ENCODE measurements at places on chromosomes 2 and 18.

- no peak for DNase-seq
Measured at GRCh38 chr18:36183033-36183432, 4.3 kb upstream of the MOCOS start.

DNA sequence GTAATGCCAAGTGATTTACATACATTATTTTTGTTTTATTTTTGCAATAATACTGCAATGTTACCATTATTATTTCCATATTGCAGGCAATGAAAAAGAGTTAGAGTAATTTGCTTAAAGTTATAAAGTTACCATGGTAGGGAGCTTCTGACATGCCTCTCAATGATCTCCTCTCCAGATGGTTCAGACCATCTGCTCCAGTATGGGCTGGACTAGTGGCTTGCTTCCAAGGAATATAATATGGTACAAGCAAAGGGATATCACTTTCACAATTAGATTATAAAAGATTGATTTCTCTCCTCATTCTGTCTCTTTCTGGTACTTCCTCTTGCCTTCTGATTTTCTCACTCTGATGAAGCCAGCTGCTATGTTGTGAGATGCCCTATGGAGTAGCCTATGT lies 245.4 kb downstream of the INSIG2 start:
- DNase-seq, result no peak

GRCh38 chr2:29195796-29196195 lies 80.6 kb downstream of the CLIP4 start:
- no peak for DNase-seq

GRCh38 chr18:13269013-13269280 lies 50.4 kb downstream of the LDLRAD4 start:
- no peak for DNase-seq

DNA sequence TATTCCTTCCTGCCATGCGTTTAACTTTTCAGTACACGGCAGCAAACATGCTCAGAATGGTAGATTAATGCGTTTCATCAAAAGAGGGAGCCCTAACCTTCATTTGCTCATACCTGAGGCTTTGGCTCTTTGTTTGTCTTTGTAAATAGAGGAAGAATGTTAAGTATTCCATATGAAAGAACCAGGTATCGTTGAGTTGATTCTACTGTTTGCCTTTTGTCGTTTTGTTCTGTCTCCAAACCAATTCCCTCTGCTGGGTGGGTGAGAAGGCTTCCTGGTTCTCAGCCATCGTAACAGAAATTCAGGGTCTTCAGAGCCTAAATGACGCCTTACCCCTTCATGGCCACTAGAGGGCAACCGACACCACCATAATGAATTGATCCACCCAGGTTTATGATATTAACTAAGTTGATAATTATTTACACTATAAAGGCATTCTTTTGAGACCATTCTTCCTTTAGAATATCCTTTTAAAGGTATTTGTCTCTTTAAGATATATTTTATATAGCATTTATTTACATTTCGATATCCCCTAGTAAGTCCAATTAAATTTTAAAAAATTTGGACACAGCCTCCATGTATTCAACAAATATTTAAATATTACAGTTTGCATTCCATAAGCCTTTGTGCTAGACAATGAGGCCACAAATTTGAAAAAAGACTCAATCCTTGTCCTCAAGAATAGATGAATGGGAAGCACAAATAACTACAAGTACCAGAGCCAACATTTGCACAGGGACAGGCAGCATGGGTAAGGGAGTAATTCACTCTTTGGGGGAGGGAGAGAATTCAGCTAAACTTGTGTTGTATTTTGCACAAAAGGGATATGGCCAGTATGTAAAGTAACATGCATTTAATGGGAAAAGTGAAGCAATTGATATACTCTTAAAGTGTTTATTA lies 48.1 kb downstream of the TIMM21 start:
- DNase-seq, result peak; percentile 90

DNA sequence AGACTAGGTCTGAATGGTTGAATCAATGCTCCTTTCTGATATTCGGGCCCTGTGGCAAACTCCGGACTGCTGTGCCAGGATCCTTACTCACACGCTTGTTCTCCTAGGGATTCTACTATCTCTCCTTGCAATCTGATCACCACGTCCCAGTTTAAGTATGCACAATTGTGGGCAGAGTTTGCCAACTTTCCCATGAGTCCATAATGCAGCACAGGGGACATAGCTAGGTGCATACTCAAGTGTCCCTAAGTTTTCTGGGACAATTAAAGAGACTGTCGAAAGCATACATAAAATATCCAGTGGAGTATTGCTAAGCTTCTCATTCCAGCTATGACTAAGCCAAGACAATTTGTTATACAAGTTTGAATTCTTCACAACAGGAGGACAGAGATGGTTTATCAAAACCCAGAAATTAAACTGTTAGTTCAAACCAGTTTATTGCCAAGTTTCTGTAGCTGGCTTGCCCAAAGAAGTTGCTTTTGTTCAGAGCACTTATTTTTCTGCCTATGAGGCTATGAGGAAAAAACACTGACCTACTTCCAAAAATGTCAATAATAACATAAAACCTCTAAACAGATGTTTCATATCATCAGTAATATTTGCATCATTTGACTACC lies 136.1 kb downstream of the EXOC6B start:
- DNase-seq, result no peak

DNA sequence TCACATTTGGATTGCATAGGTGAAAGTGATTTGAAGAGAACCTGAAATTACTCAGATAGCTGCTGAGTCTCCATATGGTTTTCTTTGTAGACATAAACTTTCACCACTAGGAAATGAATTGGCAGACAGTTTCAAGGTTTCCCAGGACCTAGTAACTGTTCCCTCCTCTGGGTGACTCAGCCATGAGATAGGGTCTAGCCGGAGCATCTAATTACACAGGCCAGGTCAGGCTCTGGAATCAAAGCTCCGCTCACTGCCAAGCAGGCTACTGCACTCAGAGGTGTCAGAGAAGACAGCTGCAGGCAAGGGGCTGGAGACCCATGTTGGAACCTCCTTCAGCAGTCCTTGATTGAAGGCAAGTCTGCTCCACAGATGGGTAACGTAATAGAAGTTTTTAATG lies 429.2 kb downstream of the TNS1 start:
- DNase-seq, result no peak

DNA sequence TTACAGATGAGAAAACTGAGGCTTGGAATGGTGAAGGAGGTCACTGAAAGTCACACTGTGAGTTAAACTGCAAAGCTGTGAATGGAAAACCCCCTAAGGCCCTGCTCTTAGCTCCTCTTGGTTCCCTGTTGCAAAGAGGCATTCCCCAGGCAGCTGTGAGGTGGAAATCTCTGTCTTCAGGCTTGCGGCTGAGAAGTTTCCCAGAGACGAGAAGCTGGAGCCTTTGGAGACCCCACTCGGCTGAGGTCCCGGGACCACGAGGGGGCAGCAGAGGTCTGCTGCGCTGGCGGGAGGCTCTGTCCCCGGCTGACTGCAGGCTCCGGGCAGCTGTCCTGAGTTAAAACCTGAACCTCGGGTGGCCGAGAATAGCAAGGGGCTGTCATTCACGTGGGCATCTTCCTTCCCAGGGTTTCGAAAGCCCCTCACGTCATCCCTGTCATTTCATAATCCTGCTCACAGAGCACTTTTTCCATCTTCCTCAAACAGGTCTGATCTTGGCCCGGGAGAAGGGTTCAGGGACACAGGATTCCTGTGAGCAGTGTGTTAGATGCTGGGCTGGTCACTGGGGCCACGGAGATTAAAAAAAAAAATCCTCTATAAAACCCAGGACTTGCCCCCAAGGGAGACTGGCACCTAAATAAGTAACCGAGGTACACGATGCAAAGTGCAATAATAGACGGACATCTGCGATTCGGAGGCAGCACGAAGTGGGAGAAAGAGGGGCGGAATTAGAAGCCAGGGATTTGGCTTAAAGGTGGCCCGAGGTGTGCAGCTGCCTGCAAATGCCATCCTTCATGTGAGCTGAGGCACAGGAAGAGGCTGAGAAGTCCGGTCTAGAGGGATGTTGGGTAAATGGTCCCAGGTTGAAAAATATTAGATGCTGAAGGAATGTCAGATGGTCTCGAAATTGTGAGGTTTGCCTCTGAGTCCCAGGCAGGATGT lies 24.6 kb upstream of the ATOH8 start:
- DNase-seq, result peak; percentile 43

- no peak for DNase-seq
Measured at GRCh38 chr2:64489081-64489751, 34.9 kb upstream of the AFTPH start.

- DNase-seq, result no peak
Measured at GRCh38 chr2:171088057-171088834, 72.4 kb downstream of the TLK1 start.

- no peak for DNase-seq
Measured at GRCh38 chr2:88091943-88092342, 24.3 kb downstream of the SMYD1 start.

- DNase-seq, result no peak
Measured at GRCh38 chr2:127012868-127013267, 94.1 kb downstream of the BIN1 start.

GRCh38 chr2:237669628-237670392 lies 42.4 kb downstream of the LRRFIP1 start:
- DNase-seq, result peak; percentile 86

DNA sequence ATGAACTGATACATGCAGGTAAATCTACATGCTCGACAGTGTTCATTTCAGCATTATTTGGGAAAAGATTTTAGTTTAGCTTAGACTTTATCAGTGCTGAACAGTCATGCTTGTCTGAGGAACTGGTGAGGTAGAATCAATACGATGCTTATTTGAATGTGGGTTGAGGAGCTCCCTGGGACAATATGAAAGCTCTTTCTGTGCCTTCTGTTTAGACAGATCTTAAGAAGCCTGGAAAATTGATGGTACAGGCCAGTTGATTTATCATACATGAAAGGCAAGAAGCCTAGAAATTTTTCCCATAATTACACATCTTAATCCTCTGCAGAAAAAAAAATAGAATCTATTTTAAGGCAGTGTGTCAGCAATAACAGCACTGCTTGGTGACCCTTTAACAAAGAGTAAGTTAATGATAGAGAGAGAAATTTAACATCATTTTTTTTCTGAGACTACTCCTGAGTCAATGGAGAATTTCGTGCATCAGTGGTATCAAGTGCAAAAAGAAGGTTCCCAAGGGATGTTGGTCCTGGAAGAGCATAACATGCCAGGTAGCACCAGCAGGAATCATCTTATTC lies 252.2 kb upstream of the CDH20 start:
- peak; percentile 59 for DNase-seq

- DNase-seq, result no peak
Measured at GRCh38 chr2:176976736-176977685, 235.6 kb upstream of the HNRNPA3 start.

DNA sequence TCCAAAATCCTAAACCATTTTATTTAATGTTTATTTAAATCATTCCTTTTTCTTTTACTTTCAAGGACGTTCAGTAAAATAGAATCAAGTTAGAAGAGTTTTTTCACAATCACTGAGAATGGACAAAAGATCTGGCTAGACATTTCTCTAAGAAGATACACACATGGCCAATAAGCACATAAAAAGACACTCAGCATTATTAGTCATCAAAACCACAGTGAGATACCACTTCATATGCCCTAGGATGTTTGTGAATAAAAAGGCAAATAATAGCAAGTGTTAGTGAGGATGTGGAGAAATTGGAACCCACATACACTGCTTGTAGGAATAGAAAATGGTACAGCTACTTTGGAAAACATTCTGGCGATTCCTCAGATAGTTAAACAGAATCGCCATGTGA lies 76.1 kb downstream of the RHBDD1 start:
- DNase-seq, result no peak
